ENCODE measurements at places on chromosomes 3 and 15. TPM values are rescaled to one million over a fixed set of nuclear protein-coding genes. Genes with fewer than 3 reads are reported as not detected.

PLSCR4 gene
- polyA plus RNA-seq = 42.5 TPM

PDZRN3 gene
- 15.8 TPM for polyA plus RNA-seq

MOBP gene
- 19.5 TPM for polyA plus RNA-seq

DUOXA2 gene
- 0.36 TPM for polyA plus RNA-seq

CACNA2D3 gene
- polyA plus RNA-seq = 10.1 TPM

- DNase-seq = peak; percentile 88
Observed at GRCh38 chr3:52237657-52238172, 1.2 kb downstream of the TWF2 start.

- peak; percentile 57 for DNase-seq
Observed at GRCh38 chr15:80415358-80415670, 11.1 kb downstream of the ARNT2 start.

DNA sequence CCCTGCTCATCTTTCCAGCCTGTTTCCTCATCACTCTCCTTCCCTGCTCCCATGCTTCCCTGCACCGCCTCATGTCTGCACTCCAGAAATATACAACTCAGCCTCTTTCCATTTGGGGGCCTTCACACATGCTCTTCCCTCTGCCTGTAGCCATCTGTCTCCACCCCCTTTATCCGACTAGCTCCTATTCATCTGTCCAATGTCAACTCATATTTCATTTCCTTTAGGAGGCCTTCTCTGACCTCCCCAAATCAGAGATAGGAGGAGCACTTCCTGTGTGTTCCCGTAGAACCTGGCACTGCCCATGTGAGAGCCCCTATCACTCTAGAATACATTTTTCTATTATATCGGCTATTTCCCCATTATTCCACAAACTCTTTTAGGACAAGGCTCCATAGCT lies 10.6 kb downstream of the ATP8B4 start:
- DNase-seq = no peak

DNA sequence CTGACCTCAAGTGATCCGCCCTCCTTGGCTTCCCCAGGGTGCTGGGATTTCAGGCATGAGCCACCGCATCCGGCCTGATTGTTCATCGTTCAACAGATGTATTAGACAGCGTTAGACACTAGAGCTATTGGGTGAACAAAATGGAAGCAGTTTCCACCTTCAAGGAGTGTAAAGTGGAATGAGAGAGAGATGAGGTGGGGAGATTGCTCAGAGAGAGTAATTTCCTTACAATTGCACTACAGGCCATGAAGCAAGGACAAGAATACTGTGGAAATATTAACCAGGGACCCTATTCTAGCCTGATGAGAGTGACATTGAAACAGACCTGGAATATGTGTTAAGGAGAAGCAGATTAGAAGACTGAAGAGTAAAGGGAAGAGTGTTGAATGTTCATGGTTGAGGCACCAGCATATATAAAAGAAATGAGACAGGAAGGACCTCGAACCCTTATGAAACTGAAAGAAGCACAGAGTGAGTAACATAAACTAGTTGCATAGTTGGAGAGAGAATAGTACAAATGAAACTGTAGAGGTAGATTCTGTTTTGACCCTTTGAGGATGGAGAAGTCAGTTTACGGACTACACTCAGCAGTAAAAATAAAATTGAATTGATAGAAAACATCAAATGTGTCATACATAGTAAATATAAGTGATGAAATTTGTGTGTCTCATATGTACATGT lies 7.2 kb downstream of the RTF1 start:
- DNase-seq = no peak

- DNase-seq = no peak
Observed at GRCh38 chr3:111541911-111542483, at the start of gene CD96. TSS of gene CD96 (plus strand) at chr3:111542197. CDS start at chr3:111542249, 52 bp downstream.

GRCh38 chr15:77099741-77100463 lies 29.0 kb upstream of the TSPAN3 start:
- no peak for DNase-seq

- no peak for DNase-seq
Observed at GRCh38 chr15:30924353-30924752, 20.6 kb downstream of the FAN1 start.

DNA sequence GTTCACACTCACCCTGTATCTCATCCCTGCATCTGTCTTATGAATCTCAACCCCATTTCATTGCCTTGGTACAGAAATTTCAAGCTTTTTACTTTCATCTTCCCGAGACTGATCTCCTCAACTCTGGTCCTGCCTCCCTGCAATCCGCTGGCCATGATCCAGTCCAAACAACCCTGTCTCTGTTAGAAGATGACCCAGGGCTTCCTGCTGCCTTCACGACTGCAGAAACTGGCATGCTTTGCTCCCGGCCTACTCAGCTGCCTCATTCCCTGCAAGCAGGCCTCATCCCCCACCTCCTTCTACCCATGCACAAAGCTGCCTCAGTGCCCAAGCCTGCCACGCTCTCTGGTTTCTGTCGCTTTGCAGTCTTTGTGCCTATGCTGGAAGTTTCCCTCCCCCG lies 12.4 kb downstream of the HES1 start:
- DNase-seq = no peak

DNA sequence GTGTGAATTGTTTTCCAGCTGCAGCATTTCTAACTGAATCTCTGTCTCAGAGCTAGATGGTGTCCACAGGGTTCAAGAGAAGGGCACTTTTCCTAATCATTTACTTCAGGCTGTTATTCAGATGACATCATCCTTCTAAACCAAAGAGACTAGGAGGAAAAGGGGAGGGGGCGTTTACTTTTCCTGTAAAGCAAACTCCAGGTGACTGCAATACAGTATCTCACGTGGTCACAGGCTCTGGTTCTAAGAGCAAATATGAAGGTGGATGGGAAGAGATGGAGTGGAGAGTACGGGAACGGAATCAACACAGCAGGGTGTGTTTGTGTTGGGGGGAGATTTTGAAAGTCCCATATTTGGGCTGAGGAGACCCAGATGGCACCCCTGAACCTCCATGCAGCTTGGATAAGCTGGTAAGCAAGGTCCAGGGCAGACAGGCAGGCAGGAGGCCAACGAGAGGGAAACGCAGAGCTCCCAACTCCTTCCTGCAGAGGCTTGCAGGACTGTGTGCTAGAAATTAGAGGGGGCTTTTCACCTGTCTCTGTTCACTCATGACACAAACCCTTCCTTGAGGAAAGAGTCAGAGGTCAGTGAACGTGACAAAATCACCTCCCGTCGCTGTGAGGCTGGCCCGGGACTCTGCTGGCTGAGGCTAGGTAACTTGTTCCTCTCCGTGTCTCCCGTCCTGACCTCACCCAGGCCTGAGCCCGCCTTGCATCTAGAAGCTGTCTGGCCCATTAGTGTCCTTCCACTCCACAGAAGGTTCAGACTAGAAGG lies 151.2 kb downstream of the OPA1 start:
- no peak for DNase-seq

GRCh38 chr3:10982782-10983181 lies 9.8 kb upstream of the SLC6A1 start:
- no peak for DNase-seq

DNA sequence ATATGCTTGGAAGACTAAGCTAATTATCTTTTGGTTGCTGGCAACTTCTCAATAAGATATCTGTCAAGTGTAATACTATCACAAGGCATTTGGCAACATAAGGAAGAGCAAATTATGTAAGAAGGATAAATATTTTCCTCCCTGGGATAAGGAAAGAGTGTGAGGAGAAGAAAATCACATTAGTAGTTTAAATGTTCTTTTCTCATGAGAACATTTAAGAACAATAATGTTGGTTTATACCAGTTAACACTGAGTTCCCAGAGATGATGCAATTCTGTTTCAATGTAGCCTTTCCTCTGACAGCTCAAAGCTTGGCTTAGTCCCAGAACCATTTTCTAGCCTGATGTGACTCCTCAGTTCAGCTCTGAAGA lies 66.1 kb upstream of the NPHP3 start:
- peak; percentile 70 for DNase-seq
